Choroid plexus epithelial cell (primary cell): ENCODE measurements at places on chromosomes 1 and 21.
A peak's percentile ranks its signal among the peaks of the same experiment; 100 is the strongest.

- no peak for DNase-seq
Observed at GRCh38 chr1:108615544-108615943, 45.3 kb downstream of the HENMT1 start.

DNA sequence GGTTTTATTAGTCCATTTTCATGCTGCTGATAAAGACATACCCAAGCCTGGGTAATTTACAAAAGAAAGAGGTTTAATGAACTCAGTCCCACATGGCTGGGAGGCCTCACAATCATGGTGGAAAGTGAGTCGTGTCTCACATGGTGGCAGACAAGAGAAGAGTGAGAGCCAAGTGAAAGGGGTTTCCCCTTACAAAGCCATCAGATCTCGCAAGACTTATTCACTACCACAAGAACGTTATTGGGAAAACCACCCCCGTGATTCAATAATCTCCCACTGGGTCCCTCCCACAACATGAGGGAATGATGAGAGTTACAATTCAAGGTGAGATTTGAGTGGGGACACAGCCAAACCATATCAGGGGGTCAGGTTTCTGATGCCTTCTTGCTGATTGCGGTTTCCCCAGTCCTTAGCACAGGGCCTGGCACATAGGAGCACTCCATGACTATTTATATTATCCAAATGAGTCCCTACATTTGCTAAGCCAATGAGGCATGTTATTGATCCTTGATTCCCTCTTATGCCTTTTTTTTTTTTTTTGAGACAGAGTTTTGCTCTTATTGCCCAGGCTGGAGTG lies 35.3 kb upstream of the PAXBP1 start:
- DNase-seq = peak; percentile 29

- DNase-seq = no peak
Observed at GRCh38 chr1:29176576-29176975, 5.1 kb downstream of the SRSF4 start.

DNA sequence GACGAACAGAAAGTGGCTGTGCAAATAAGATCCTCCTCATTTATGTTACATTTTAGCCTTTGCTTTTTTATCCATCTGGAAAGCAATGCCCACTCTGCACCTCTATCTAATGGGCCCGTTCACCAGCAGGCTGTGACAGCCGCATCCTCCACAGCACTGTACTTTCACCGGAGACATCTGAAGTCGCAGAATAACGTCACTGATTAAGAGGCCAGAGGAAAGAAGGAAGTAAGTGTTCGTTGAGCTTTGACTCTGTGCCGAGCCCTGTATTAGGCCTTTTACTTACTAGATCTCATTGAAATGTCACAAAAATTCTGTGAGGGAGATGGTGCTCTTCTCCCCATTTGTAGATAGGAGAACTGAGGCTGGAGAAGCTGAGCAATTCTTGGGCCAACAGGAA lies 62.3 kb downstream of the KAZN start:
- no peak for DNase-seq

GRCh38 chr1:102891868-102892625 lies 216.3 kb downstream of the COL11A1 start:
- peak; percentile 85 for DNase-seq

DNA sequence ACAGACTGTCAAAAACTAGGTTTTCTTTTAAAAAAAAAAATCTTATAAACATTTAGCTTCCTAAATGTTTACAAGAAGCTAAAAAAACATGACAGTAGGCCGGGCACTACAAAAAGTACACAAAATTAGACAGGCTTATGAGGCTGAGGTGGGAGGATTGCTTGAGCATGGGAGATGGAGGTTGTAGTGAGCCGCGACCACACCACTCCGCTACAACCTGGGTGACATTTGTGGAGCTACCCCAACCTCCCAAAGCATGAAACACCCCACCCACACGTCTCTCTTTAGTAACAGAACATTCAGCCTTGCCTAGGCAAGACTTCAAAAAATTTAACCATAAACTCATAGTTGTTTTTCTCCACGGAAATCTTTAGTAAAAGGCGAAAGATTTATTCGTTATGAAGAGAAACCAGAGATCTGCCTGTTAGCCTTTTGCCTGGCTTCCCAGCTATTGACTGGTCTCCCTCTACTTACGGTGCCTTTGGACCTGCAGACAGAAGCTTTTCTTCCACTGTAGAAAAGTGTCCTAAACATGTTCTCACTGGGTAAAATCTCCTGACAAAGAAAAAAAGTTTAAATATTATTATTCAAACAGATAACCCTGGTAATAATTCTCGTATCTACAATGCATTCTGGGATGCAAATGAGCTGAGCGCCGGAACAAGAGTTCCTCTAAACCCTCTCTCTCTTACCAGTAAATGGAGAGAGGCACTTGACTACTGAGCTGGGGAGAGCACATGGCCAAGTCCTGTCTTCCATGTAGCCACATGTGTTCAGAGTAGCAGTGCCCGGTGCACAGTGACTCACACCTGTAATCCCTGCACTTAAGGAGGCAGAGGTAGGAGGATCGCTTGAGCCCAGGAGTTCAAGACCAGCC lies 9.2 kb downstream of the RNU5D-1 start:
- peak; percentile 97 for DNase-seq

GRCh38 chr1:32870615-32871363 lies at the start of gene FNDC5:
Gene FNDC5, minus strand, starts transcription at chr1:32870912.
- DNase-seq = no peak

DNA sequence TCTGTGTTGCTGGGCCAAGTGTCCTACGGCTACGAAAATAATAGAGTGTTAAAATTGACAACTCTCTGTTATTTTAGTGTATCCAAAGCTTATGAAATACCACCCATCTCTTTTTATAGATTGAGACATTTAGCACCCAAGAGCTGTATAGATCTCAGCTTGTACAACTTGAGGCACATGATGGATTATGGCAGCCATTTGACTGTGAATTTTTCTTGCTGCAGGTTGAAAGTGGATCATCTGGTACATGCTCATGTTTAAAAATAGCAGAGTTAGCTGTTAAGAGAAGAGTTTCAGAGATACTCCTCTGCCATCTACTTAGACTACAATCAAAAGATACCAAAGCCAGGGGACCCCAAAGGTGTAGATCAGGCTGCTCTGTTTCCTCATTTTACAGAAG lies 49.3 kb upstream of the FAM3B start:
- no peak for DNase-seq

- no peak for DNase-seq
Observed at GRCh38 chr1:82503822-82504221, 703.1 kb downstream of the ADGRL2 start.

DNA sequence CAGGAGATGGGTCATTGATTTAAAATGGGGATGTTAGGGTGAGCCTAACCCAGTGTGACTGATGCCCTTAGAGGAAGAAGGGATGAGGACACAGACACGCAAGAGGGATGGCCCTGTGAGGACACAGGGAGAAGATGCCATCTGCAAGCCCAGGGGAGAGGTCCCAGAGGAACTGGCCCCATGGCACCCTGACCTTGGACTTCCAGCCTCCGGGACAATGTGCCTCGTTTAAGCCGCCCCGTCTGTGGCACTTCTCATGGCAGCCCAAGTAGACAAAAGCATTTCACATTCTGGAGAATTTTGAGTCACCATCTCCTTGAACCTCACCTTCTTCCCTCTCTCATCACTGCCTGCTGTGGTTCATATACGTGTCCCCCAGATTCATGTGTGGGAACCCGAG lies 20.1 kb upstream of the PCBP3 start:
- DNase-seq = no peak

GRCh38 chr1:244874974-244875579 lies 10.7 kb upstream of the HNRNPU start:
- no peak for DNase-seq

DNA sequence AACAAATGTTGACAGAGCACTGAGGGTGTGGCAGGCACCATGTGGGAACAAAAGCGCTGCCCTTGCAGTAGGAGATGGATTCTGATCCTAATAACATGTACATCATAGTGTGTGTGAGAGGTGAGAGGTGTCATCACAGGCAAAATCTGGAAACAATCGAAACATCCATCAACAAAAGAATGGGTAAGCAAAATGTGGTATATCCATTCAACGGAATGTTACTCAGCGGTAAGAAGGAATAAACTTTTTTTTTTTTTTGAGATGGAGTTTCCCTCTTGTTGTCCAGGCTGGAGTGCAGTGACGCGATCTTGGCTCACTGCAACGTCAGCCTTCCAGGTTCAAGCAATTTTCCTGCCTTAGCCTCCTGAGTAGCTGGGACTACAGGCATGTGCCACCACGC lies 112.3 kb downstream of the ACTL8 start:
- no peak for DNase-seq

- DNase-seq = peak; percentile 81
Observed at GRCh38 chr1:44707112-44707881, 23.7 kb downstream of the RNU5D-1 start.

DNA sequence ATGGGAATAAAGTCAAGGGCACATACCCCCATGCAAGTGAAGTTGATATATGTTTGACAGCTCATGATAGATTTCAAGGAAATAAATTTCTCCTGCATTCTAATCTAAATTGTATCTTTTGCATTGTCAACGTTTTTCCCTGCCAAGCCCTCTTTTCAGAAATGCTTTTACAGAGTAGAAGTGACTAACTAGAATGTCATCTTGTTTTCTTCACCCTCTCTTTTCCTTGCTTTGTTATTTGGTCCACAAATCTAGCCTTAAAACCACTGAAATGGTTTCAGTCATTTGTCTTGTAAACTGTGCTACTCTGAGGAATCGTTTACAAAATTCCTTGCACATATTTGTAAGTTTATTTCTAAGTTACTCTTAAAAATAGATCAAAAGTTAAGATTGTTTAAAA lies 600.8 kb upstream of the CXADR start:
- DNase-seq = peak; percentile 20

DNA sequence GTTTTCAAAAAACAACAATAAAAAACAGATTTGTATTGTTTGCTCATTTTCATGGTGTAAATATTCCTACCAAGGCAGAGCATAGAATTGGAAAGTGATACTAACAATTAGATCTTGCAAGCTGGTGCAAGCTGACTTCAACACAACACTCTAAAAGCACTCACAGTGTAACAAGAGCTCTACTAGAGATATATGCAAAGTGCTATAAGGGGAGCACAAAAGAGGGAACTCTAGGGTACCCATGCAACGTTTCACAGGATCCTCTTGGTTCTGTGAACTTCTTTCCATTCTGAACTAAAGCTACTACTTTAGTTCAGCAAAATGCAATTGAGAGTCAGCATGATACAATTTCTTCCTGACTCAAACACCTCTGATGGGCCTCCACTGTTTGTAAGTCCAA lies 78.3 kb downstream of the ATP1B1 start:
- DNase-seq = no peak

GRCh38 chr1:203629016-203629506 lies 2.4 kb downstream of the ATP2B4 start:
- DNase-seq = no peak

GRCh38 chr1:147509786-147510395 lies 31.4 kb upstream of the BCL9 start:
- peak; percentile 34 for DNase-seq

GRCh38 chr1:96073100-96073499 lies 648.5 kb upstream of the PTBP2 start:
- no peak for DNase-seq

DNA sequence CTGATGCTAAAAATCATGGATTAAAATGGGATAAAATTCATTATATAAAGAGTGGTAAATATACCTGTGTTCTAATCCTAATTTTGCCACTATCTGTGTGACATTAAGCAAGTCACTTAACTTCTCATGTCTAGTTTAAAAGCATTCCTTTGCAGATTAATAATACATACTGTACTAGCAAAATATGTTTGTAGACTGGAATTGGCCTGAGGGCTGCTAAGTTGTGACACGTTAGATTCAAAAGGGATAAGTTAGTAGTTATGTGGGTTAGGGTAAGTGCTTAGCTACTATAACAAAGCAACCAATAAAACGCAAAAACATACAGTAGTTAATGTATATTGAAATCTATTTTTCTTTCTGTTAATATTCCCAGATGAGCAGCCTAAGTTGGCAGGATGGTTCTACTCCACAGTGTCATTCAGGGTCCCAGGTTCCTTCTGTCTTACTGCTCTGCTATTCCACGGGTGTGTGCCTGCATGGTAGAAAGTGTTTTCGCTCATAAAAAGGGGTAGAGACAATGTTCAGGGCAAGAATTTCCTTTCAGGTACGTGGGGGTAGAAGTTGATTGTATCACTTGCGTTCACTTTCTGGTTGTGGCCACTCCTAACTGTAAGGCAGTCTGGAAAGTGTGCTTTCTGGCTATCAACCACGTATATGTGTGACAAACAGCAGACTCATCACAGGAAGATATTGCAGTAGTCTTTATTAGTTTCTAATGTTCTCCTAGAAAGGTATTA lies 239.8 kb downstream of the NFIA start:
- DNase-seq = no peak

GRCh38 chr1:53766831-53767405 lies 28.0 kb upstream of the GLIS1 start:
- DNase-seq = peak; percentile 71

GRCh38 chr1:94199398-94199797 lies 38.0 kb downstream of the ARHGAP29 start:
- no peak for DNase-seq

DNA sequence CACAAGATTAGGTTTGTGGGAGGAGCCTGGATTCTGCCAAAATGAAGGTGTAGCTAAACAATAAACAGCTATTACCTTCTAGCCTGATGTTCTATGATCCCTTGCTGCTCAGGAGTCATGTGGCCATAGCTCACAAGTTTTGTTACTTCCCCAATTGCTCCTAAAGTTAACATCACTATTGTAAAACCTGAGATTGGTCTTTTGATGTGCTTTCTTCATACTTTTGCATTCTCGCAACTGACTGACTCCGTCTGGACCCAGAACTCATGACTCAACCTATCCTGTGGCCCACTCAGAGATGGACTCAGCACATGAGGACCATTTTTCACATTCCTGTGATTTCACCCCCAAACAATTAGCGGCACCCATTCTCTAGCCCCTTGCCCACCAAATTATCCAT lies 69.1 kb downstream of the PTGS2 start:
- DNase-seq = no peak

DNA sequence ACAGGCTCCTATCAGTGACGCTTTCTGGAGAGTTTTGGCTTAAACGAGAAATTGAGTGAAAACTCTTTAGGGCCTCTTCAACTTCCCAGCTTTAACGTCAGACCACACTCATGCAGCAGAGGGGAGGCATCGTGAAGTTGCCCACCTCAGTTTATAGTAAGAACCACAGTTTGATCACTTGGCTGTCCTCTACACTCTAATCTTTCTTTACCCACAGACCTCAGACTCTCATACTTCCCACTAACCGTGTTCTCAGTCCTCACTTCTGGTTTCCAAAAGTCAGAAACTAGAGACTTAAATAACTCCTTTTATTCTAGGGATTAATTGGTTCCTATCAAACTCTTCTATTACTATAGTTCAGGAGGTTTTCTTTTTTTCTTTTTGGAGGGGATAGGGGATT lies 302.2 kb downstream of the NTNG1 start:
- DNase-seq = no peak

GRCh38 chr1:46114925-46115603 lies 17.4 kb downstream of the PIK3R3 start:
- DNase-seq = no peak

DNA sequence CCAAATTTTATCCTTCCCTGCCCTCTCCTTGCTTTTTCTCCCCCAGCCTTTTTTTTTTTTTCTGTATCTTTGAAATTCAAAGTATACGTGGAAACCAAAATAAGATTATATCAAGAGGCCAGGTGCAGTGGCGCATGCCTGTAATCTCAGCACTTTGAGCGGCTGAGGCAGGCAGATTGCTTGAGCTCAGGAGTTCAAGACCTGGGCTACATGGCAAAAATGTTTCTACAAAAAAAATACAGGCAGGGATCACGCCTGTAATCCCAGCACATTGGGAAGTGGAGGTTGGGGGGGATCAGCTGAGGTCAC lies 6.6 kb upstream of the PRCC start:
- DNase-seq = no peak

GRCh38 chr1:3237994-3238702 lies 169.1 kb downstream of the PRDM16 start:
- DNase-seq = no peak
